CD4-positive, alpha-beta T cell treated with Interleukin-6 at 100 ng/mL for 8 hours (primary cell): ENCODE measurements at places on chromosomes 6 and 20.

DNA sequence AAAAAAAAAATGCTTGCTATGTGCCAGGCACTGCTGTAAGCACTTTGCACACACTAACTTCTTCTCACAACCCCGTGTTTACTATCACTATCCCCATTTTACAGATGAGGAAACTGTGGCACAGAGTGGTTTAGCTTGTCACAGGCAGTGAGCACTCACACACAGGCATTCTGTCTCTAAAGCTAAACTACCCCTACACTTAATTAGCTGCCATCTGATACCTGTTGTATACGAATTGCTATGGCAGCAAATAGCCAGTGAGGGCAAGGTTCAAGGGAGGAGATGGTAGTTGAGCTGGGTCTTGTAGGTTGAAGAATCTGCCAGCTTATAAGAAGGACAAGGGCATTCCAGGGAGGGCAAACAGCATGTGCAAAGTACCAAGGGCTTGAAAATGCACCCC is 5.2 kb downstream of the TNNC2 start:
- no peak for DNase-seq

DNA sequence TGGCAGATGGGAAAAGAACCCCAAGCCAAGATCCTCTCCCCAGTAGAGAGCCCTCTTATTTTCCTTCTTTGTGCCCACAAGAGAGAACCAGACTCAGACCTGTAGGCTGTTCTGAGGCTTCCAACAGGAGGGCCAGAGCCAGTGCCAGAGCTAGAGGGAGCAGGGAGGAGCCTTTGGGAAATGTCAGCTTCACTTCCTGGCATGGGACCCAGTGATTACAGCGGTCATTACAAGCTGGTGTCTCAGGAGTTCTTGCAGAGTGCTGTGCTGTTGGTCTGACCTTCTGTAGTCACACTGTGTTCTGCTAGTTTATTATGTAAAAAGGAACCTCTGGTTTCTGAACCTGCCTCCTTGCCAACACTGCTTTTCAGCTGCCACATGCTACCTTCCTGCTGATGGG is 38.9 kb downstream of the STK35 start:
- no peak for DNase-seq

DNA sequence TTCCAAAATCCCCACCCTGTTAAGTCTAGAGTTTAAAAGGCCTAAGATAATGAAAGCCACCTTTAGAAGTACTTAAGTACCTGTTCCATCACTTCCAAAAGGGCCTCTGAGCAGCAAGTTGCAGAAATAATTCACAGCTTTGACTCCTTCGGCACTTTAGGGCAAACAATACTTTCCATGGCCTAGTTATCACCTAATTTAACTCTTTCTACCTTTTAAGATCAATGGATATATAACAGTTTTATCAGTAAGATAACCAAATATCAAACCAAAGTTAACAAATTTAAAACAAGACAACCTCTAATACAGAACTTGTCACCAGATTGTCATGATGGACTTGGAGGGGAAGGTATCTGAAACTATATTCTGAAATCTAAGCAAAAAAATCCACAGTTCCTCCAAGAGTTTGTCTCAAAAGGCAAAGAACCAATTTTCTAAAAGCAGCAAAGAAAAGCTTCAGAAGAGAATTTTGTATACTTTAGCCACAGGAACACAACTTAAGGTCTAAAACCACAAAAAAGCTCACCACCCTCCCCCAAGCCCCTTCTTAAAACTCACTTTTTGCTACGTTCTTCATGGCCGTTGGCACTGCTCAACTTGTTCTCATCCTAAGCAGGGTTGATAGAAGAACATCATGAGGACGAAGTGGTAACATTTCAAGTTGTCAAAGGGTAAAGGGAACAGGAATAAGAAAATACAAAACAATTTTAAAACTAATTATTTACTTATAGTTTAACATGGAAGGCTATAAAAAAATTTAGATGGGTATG is 3.5 kb downstream of the RBM39 start:
- no peak for DNase-seq

DNA sequence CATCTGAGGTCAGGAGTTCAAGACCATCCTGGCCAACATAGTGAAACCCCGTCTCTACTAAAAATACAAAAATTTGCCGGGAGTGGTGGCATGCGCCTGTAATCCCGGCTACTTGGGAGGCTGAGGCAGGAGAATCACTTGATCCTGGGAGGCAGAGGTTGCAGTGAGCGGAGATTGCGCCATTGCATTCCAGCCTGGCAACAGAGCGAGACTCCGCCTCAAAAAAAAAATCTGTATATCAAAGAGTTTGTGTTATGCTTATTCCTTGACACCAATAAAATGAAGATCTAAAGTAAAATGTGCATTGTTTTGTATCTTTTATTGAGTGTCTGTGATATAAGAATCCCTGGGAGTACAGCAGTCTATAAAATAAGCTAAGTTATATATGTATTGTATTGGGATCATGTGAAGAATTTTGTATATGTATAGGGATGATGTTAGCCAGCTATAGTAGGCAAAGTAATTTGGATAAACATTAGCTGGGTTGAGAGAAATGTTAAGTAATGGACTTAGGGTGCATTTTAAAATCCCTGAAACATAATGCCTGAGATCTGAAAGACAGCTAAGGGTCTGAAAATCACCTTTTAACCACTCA is 10.9 kb downstream of the TBP start:
- DNase-seq = no peak

DNA sequence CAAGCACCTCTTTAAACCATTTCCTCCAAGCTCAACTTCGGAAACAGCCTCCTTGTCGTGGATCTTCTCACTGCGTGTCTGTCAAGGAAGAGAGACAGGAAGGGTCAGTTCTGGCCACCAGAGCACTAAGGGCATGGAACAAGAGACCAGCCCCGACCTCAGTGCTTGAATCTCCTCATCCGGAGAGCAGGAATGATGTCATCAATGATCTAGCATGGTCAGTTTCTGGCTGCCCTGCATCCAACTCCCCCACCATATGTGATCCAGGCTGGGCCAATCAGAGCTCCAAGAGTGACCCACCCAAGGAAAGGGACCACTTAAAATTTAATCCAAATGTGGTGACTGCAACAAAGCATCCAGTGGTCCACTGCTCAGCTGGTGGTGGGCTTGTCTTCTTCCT is 23.3 kb upstream of the DSN1 start:
- no peak for DNase-seq

GRCh38 chr6:4723383-4723782 is 52.8 kb upstream of the CDYL start:
- no peak for DNase-seq

GRCh38 chr20:44211177-44212039 is 837 bp upstream of the OSER1 start:
- no peak for DNase-seq

DNA sequence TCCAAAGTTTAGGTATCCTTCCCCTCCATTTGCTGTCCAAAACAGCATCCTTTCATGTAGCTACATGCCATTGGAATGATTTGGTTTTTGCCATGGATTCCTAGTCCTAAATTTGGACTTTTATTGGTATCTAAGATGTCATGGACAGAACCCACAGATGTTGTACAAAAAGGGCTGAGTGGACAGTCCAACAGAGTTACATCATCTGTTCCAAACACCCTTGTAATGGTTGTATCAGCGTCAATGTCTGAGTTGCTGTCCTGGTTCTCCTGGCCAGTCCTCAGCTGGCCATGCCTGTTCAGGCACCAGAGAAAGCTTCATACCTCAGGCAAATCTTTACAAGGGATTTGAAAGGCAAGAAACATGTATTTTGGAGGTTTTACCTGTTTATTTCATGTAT is 191.3 kb downstream of the ESR1 start:
- DNase-seq = no peak

DNA sequence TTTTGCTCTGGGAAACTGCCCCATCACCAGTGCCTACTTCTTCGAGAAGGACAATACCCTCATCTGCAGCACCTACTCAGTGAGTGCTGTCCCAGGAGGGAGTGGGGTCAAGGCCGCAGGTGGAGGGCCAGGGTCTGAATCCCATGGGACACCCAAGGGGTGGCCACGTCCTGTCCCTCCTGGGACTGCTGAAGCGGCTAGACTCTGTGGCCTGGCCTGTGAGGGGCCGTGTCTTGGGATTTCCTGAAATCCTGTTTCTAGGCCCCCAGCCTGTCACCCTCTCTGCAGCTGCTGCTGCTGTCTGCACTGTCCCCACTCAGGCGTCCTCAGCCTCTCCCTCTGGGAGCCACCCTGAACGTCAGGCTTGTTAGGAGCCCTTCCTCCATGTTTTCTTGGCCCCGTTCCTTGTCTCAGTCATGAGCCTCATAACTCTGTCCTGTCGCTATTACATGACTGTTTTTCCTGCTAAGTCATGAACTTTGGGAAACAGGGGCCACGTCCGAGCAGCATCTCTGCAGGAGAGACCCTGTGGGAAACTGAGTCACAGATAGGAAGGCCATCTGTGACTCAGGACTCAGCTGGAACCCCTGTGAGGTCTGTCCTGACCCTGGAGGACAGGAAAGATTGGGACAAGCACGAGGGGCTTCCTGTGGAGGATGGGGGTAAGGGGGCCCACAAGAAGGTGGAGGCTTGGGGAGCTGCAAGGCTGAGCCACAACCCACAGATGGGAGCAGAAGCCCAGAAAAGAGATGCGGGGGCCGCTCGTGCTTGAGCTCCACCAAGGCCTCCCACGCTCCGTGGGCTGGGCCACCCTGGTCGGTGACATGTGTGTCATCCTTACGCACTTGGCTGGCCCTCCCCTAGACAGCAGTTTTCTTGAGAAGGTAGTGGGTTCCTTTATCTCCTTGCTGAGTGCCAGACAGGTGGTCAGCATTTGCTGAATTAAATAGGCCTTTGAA is 49.9 kb downstream of the EFCAB8 start:
- no peak for DNase-seq

DNA sequence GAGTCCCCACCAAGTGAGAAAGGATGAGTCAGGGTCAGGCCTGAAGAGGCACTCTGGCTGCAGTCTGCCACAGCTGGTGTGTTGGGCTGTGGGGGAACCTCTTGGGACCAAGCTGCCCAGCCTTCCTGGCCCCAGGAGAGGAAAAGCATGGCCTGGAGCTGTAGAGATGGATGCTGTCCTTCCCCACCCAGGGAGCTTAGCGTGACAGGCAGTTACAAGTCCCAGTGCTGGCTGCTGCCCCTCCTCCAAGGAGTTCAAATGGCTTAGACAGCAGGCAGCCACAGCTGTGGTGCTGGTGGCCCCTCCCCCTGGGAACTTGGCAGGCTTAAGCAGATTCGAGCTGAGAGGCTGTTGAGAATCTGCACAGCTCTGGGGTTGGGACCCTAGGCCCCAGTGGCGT is 253.2 kb downstream of the PLCB1 start:
- no peak for DNase-seq

DNA sequence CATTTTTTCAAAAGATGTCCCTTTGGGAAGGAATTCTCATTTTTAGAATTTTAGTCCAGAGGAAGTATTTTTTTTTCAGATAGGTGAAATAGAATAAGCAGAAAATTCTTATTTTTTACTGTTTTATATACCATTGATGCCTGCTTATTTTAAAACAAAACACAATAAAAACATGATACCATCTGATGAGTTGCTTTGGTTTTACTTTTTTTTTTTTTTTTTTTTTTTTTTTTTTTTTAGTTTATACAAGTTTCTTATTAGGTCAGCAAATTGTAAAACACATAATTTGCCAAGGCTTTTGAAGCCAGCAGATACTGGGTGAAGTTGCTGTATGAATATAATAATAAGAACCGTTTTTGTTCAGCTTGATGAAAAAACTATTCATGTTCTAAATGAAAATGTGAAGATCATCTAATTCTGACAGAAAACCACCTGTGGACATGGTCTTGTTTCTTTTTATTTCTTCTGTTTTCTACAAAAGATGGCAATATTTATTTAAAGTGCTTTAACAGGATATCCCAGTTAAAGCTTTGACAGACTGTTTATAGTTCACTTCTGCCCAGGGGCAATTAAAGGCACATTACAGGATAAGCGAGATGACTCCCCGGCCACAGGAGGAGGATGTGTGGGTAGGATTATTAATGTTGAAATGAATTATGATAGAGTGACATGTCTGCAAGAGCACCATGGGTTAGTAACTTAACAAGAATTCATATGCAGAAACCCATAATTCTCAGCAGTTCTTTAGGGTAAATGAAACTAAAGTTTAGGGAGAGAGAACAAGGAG is 31.1 kb downstream of the MYB start:
- DNase-seq = no peak

GRCh38 chr6:161233986-161234661 is 39.7 kb downstream of the AGPAT4 start:
- no peak for DNase-seq

GRCh38 chr6:119493980-119494379 is 144.4 kb upstream of the MAN1A1 start:
- no peak for DNase-seq

DNA sequence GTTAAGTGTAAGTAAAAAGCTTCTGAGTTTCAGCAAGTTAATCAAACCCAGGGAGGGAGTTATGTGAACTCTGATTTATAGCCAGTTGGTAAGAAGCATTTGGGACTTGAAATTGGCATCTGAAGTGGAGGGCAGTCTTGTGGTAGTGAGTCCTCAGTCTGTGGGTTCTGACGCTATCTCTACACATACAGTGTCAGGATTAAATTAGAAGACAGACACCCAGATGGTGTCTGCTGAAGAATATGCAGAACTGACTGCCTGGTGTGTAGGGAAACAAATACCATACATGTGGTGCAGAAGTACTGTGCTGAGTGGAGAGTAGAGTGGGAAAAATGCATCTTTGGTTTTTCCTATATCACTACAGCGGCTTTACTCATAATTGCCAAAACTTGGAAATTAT is 43.5 kb upstream of the PLN start:
- DNase-seq = no peak

DNA sequence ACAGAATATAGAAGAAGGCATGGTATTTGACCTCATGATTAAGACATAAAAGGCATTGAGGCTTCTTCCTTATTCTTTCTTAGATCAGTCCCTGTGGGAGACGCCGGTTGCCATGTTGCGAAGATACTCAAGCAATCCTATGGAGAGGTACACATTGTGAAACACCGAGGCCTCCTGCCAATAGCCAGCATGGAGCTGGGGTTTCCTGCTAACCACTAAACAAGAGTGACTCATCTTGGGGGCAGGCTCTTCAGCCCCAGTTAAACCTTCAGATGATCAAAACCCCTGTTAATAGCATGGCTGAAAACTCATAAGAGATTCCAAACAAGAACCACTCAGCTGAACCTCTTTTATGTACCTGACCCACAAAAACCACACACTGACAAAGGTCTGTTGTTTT is 478.8 kb downstream of the CD83 start:
- DNase-seq = no peak

- DNase-seq = no peak
Observed at GRCh38 chr6:80988286-80988685, 764.2 kb downstream of the TENT5A start.

- DNase-seq = no peak
Observed at GRCh38 chr20:39019805-39020325, 57.7 kb downstream of the DHX35 start.

DNA sequence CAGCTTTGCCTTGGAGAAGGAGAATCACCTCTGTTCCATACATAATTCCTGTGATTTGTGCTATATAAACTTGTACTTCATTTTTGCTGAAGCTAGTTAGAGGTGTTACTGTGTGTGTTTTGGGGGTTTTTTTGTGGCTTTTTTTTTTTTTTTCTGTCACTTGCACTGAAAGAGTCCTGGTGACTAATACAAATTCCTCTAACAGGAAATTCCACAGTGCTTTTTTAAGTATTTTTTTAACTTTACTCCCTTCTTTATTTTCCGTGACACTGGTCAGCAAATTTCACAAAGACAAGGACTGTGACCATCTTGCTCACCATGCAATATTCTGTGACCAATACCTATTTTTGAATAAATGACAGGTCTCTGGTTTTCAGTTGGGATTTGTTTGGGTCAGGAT is 110.5 kb downstream of the ISM1 start:
- DNase-seq = no peak

- no peak for DNase-seq
Observed at GRCh38 chr6:108656836-108657235, 96.1 kb downstream of the FOXO3 start.

- DNase-seq = no peak
Observed at GRCh38 chr20:52793339-52793963, 178.7 kb upstream of the TSHZ2 start.
